Amygdala (tissue), 56 donors: ENCODE measurements at places on chromosomes 7 and 10.

DNA sequence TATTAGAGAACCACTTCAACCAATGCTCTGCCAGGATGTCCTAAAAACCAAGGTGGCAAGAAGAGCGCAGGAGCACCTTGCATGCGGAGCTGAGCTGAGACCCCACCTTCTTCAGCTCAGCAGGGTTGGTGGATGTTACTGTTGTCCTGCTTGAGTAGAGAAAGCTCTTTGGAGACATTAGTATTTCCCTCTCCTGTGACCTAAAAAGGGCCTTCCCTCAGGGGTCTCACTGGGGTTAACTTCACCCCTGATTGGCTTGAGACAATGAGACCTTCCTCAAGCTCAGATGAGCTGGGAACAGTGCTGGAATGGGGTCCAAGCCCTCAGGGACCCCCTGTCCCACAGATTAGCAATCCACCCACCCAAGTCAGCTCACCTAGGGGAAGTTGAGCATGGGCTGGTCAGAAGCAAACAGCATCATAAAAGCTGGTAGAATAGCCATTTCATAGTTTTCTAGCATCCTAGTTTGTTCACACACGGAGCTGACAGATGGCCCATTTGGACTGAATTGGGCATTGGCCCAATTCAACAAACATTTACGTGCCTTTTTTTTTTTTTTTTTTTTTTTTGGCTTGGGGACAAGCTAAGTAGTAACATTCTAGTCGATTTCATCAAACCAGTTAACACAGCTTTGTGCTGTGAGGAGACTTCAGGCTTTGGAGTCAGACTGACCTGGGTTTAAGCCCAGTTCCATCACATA, 100.6 kb upstream of the HABP2 start:
- DNase-seq: no peak

DNA sequence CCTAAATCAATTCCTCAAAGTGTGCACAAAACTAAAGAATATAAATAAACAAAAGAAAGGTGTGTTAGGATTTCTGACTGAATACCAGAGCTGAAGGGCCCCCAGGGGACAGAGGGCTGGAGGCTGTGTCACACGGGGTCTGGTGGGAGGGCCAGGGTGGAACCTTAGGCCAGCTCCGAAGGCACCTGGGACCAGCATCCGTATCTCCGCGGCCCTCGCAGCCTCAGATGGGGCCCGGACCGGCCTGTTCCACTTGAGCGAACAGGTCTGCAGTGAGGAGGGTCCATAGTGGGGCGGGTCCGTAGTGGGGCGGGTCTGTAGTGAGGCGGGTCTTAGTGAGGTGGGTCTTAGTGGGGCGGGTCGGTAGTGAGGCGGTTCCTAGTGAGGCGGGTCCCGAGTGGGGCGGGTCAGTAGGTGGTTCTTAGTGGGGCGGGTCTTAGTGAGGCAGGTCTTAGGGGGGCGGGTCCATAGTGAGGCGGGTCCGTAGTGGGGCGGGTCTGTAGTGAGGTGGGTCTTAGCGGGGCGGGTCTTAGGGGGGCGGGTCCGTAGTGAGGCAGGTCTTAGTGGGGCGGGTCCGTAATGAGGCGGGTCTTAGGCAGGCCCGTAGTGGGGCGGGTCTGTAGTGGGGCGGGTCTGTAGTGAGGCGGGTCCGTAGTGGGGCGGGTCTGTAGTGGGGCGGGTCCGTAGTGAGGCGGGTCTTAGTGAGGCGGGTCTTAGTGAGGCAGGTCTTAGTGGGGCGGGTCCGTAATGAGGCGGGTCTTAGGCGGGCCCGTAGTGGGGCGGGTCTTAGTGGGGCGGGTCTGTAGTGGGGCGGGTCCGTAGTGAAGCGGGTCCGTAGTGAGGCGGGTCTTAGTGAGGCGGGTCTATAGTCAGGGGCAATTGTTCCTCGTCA, 15.1 kb downstream of the GPR146 start:
- DNase-seq: no peak

GRCh38 chr10:86450806-86451603, 70.6 kb downstream of the WAPL start:
- DNase-seq: no peak

DNA sequence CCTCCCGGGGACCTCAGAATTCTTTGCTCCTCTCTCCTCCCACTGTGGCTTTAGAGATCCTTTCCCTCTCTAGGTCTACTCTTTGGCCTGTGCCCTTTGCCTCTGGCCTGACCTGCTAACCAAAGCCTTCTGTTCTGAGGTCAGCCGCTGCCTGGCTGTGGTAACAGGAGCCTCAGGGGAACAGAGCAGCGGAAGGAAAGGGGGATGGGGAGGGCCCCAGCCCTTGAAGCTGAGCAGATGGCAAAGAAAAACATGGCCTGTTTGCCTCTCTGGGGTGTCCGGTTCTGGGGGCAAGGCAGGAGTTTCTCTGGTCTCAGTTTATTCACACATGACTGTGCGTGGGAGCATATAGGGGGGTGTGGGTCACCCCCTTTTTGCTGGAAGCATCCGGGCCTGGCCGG, 28.2 kb downstream of the COL26A1 start:
- DNase-seq: no peak

- DNase-seq: no peak
Measured at GRCh38 chr7:158549616-158550393, 37.8 kb downstream of the PTPRN2 start.

- DNase-seq: no peak
Measured at GRCh38 chr10:29788113-29788512, 153.3 kb upstream of the SVIL start.

DNA sequence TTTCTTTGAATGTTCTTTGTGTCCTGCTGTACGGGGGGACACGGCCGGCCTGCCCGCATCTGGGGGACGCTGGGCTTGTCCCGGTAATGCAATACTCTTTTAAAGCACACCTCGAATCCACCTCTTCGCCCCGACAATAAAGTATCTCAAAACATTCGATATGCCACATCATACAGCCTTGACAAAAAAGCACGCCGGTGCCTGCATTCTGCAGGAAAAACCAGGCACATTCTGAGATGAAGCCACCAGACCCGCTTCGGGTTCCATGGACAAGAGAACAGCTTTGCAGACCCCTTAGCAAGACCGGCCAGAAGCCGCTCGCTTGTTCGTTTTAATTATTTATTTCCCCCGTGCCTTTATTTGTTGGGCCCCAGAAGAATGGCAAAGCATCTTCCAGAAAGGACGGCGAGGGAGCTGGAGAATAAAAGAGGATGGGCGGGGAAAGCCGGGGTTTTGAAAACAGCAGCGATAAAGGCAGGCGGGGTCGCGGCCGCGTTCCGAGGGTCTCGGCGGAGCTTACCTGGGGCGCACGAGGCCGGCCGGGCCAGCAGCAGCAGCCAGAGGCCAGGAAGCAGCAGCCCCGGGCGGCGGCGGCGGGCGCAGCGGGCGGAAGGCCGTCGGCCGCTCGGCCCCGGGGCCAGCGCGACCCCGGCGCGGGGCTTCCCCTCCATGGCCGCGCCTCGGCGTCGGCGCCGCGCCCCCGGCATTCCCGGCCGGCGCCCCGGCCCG, 462 bp downstream of the KIAA1549 start:
- DNase-seq: peak; percentile 34

DNA sequence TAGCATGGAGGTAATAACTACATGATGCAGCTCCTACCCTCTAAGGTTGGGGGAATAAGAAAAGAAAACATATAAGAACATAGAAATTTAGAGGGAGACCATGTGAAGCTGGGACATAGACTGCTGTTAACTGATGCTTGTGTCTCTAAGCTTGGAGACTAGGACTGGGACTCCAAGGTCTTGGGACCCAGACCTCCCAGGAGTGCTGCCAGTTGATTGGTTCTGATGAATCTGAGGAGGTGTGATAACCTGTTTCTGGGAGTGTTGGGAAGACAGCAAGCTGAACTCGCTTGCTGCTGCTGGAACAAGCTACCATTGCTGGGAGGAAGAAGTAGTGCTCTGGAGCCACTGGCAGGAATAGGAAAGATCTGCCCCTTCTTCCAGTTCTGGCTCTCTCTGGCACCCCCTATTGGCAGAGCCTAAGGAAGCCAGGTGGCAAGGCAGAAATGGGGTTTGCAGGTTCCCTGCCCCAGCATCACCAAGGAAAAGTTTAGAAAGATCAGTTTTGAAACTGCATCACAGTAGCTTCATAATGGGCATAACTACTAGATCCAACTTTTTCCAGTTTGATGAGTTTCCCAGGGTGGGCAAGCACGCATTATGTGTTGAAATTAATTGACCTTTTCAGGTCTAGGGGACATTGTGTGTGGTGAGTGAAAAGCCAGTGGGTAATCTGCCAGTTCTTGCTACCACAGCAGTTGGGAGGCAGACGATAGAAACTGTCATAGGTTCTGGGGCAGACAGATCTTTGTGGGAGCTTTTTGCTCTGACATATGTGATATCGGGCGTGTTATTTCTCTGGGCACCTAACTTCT, 140.7 kb downstream of the SND1 start:
- no peak for DNase-seq

- no peak for DNase-seq
Measured at GRCh38 chr10:132921086-132921485, 21.3 kb downstream of the CFAP46 start.

DNA sequence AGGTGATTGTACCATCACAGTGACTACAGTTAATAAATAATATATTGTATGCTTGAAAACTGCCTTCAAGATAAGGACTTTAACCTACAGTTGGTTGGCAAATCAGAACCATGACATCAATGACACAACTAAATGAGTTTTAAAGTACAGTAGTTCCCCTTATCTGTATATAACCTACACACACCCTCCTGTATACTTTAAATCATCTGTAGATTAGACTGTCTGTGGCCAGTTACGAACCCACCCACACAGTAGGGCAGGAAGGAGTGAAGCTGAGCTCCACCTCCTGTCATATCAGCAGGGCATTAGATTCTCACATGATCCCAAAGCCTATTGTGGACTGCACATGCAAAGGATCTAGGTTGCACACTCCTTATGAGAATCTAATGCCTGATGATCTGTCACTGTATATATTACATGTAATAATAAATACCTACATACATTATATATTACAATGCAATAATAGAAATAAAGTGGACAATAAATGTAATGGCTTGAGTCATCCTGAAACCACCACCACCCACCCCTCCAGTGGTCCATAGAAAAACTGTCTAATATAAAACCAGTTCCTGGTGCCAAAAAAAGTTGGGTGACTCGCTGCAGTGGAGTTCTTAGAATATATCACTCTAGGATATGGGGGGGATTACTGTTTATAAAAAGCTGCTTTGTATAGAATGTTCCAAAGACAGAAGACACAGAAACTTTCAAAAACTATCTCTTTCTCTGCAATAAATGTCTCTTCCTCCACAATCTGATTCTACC, 5.6 kb downstream of the TPK1 start:
- DNase-seq: no peak

DNA sequence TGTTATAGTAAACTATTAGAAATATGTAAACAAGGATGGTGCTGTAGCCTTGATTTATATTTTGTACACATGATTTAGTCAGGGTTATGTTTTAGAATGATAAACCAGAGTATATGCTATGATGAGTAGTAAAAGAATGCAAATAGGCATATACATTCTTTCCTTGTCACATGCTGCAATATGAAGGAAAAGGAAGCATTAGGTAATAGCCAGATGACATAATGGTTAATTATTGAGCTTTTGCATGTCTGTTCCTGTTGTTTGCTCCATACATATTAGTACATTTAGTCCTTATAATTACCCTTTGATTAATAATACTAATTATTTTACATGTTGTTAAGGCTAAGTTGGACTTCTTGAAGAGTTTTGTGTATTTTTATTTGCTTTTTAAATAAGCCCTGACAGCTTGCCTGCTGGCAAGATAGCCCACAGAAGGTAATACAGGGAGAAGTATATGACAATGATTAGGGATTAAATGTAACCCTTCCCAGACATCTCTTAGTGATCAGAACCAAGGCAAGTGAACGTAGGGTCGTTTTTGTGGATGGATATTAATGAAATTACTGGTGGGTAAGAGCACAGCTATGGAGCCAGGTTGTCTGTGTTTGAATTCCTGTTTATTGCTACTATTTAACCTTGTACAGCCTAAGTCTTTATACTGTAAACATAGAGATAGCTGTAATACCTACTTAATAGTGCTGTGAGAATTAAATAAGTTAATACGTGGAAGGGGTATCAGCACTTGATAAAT, 68.4 kb downstream of the PHTF2 start:
- DNase-seq: no peak

GRCh38 chr7:51356849-51357516, 40.4 kb upstream of the COBL start:
- DNase-seq: no peak

- no peak for DNase-seq
Measured at GRCh38 chr7:9502269-9502668, 1068.9 kb downstream of the NXPH1 start.
